Astrocyte (in vitro differentiated cells and primary cell): ENCODE measurements at places on chromosomes 7 and 10. TPM values are rescaled to one million over a fixed set of nuclear protein-coding genes. Genes with fewer than 3 reads are reported as not detected.

DNA sequence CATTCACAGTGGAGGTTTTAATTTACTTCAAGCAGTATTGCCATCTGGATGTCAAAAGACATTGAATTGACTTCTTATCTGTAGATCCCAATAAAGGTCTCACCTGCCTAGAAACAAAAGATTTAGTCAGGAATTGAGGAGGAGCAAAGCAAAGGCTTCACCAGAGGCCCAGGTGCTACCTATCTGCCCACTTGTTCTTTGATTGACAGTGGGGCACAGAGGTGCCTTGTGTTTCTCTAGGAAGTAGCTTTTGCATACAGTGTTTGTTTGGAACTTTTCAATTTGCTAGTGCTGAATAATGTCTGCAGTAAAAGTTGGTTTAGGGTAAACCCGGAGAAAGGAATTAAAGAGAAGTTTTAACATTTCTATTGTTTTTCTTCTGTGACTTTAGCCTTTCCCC is 40.4 kb downstream of the AUTS2 start:
- no peak overlapping the region for H3K4me3 ChIP-seq
- no peaks in the 10 kb centered on the region for H3K27me3 ChIP-seq
- peaks cover 4% of the 10 kb centered on the region for H3K4me1 ChIP-seq
- no peak for DNase-seq
- no peaks in the 10 kb centered on the region for H3K36me3 ChIP-seq

- peak; percentile 82 for DNase-seq
- no peaks in the 10 kb centered on the region for H3K36me3 ChIP-seq
- H3K27ac ChIP-seq, result peak overlapping the region; percentile 35
- H3K4me1 ChIP-seq, result peaks cover 34% of the 10 kb centered on the region
- H3K27me3 ChIP-seq, result no peaks in the 10 kb centered on the region
Measured at GRCh38 chr10:5589661-5590511, 65.1 kb downstream of the CALML3 start.

GRCh38 chr7:27151341-27151930 is 947 bp downstream of the HOXA3 start:
- no peak for DNase-seq
- peak overlapping the region; percentile 37 for H3K4me3 ChIP-seq
- H3K27ac ChIP-seq, result no peak overlapping the region
- no peaks in the 10 kb centered on the region for H3K36me3 ChIP-seq

GRCh38 chr10:72316386-72316700 is 38.4 kb downstream of the DNAJB12 start:
- no peak overlapping the region for H3K4me3 ChIP-seq
- no peaks in the 10 kb centered on the region for H3K27me3 ChIP-seq
- no peaks in the 10 kb centered on the region for H3K36me3 ChIP-seq
- no peak overlapping the region for H3K27ac ChIP-seq
- DNase-seq, result no peak

- no peak overlapping the region for H3K4me3 ChIP-seq
- no peaks in the 10 kb centered on the region for H3K27me3 ChIP-seq
- H3K4me1 ChIP-seq, result no peaks in the 10 kb centered on the region
- no peaks in the 10 kb centered on the region for H3K36me3 ChIP-seq
- DNase-seq, result no peak
Measured at GRCh38 chr10:81564143-81564542, 310.9 kb upstream of the NRG3 start.

GRCh38 chr7:133904776-133905175 is 222.4 kb upstream of the LRGUK start:
- no peak overlapping the region for H3K27ac ChIP-seq
- no peak overlapping the region for H3K4me3 ChIP-seq
- H3K4me1 ChIP-seq, result no peaks in the 10 kb centered on the region
- H3K27me3 ChIP-seq, result no peaks in the 10 kb centered on the region
- no peaks in the 10 kb centered on the region for H3K36me3 ChIP-seq

DNA sequence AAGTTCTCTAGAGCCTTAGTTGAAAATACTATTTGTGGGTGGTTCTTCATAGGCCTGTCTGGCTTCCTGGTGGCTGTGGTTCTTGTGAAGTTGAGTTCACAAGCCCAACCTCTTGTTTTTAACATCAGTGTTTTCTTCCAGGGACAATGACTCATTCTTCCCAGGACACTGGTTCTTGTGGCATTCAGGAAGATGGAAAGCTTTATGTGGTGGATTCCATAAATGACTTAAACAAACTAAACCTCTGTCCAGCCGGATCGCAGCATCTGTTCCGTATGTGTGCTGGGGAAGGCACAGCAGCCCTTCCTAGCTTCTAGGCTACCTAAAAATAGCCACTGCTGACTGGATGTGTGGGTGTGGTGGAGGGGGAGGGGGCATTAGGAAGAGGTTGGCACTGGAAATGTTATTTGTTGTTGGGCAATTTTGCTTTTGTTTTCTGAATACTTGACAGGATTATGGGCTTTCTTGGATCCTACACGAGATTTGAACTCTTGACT is 3.9 kb downstream of the LSMEM1 start:
- no peaks in the 10 kb centered on the region for H3K27me3 ChIP-seq
- peaks cover 38% of the 10 kb centered on the region for H3K4me1 ChIP-seq
- H3K4me3 ChIP-seq, result no peak overlapping the region
- no peaks in the 10 kb centered on the region for H3K36me3 ChIP-seq
- DNase-seq, result peak; percentile 97
- peak overlapping the region; percentile 49 for H3K27ac ChIP-seq

DNA sequence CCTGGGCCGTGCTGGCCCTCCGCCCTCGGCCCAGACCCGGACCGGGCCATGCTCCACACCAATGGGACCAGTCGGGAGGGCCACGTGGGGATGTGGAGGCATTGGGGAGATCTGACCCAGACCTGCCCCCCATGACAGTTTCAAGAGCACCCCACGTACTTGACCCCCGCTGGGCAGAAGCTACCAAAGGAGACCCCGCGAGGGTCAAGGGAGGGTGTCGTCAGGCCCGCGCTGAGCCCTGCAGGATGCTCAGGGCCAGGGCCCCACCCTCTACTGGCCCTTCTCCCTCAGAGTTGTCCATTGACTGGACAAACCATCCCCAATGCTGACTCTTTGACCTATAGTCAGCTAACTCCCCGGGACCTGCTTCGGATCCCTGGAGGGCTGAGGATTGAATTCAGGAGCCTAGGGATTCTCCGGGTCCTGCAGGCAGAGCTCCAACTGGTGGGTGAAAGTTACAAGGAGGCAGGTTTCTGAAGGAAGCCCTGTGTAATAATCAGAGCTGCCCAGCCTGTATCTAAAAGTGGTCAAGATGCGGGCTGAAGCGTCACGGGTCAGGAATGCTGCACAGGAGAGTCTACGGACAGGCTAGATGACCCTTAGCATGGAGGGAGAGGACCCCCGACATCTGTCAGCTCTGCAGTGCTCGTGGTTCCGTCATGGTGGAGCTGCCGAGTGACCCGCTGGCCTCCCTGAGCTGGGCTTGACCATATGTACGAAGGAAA is 498 bp upstream of the CALHM2 start:
- no peaks in the 10 kb centered on the region for H3K36me3 ChIP-seq
- no peak overlapping the region for H3K27ac ChIP-seq
- no peaks in the 10 kb centered on the region for H3K27me3 ChIP-seq
- no peak for DNase-seq
- H3K4me1 ChIP-seq, result peaks cover 27% of the 10 kb centered on the region
- peak overlapping the region; percentile 44 for H3K4me3 ChIP-seq

- DNase-seq, result no peak
- H3K36me3 ChIP-seq, result no peaks in the 10 kb centered on the region
- peaks cover 4% of the 10 kb centered on the region for H3K27me3 ChIP-seq
- H3K4me3 ChIP-seq, result no peak overlapping the region
- no peaks in the 10 kb centered on the region for H3K4me1 ChIP-seq
Measured at GRCh38 chr10:30573721-30574431, 55.7 kb downstream of the LYZL2 start.

- H3K36me3 ChIP-seq, result no peaks in the 10 kb centered on the region
- no peak for DNase-seq
- H3K27me3 ChIP-seq, result no peaks in the 10 kb centered on the region
- H3K4me1 ChIP-seq, result no peaks in the 10 kb centered on the region
Measured at GRCh38 chr10:96789571-96790108, 42.5 kb upstream of the LCOR start.

DNA sequence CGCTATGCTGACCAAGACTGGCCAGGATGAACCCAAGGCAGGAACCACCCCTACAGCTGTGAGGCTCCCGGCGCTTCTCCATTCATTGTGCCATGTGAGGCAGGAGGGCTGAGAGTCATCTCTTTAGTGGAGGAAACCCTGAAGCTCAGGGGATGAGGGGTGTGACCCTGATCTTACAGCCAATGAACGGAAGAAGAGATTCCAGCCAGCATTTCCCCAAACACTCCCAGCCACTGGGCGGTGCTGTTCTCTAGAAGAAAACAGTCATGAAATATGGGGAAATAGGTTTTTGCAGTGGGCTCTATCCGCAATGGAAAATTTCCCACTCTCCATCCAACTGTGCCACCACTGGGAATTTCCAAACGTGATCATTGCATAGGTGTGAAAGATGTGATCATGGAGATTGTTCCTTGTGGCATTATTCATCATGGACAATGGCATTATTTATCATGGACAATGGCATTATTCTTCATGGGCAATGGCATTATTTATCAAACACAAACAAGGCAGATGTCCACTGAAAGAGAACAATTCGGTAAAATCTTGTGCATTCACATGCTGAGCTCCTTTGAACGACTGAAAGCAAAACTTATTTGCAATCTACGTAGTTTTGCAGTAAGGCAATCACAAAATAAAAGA is 14.0 kb upstream of the SLC18A2 start:
- H3K36me3 ChIP-seq, result no peaks in the 10 kb centered on the region
- H3K27ac ChIP-seq, result no peak overlapping the region
- peaks cover 2% of the 10 kb centered on the region for H3K4me1 ChIP-seq
- DNase-seq, result no peak
- H3K4me3 ChIP-seq, result no peak overlapping the region
- H3K27me3 ChIP-seq, result peaks cover 11% of the 10 kb centered on the region

- no peaks in the 10 kb centered on the region for H3K36me3 ChIP-seq
- no peak overlapping the region for H3K4me3 ChIP-seq
- DNase-seq, result peak; percentile 85
- H3K4me1 ChIP-seq, result peaks cover 2% of the 10 kb centered on the region
Measured at GRCh38 chr10:21329995-21330627, 195.4 kb downstream of the SKIDA1 start.

GRCh38 chr10:102476466-102477141 is 25.3 kb upstream of the C10orf95 start:
- no peaks in the 10 kb centered on the region for H3K27me3 ChIP-seq
- no peak for DNase-seq
- peaks cover 13% of the 10 kb centered on the region for H3K36me3 ChIP-seq
- H3K4me1 ChIP-seq, result no peaks in the 10 kb centered on the region
- H3K27ac ChIP-seq, result no peak overlapping the region

DNA sequence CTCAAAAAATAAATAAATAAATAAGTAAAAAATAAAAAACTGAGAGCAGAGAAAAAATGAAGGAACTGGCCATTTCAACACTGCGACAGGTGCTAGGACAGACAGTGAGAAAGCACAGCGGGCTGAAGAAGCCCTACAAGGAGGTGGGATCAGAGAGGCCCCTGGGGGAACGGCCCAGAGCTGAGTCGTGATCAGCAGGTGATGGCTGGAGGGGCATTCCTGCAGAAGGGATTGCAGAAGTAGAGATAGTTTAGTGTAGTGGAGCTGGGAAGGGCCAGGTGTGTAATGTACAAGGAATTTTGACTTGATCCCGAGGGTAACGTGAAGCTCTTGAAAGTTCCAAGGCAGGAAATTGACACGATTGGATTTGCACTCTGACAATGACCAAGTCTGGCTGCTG is 112.1 kb downstream of the CUL2 start:
- H3K4me1 ChIP-seq, result no peaks in the 10 kb centered on the region
- H3K27ac ChIP-seq, result no peak overlapping the region
- peaks cover 2% of the 10 kb centered on the region for H3K27me3 ChIP-seq
- H3K36me3 ChIP-seq, result no peaks in the 10 kb centered on the region
- no peak for DNase-seq

DNA sequence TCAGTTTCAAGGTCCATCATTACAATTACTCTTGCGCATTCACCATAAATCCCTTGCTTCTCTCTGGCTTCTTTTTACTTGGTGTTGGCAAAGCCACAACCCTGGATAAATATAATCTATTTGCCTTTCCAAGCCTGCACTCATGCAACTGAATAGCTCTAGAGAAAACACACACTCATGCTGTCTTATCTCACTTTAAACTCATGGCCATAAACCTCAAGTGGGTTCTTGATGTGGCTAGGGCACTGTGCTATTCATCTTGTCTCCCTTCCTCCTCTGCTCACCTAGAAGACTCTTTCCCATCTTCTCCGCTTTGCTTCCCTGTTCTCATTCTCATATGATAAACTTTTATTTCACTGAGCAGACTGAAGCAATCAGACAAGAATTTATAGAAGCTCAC is 165.4 kb upstream of the MTPN start:
- no peaks in the 10 kb centered on the region for H3K4me1 ChIP-seq
- no peak overlapping the region for H3K4me3 ChIP-seq
- H3K36me3 ChIP-seq, result no peaks in the 10 kb centered on the region
- H3K27me3 ChIP-seq, result no peaks in the 10 kb centered on the region
- DNase-seq, result no peak

- H3K36me3 ChIP-seq, result no peaks in the 10 kb centered on the region
- no peak overlapping the region for H3K27ac ChIP-seq
- DNase-seq, result peak; percentile 31
- no peaks in the 10 kb centered on the region for H3K4me1 ChIP-seq
- no peaks in the 10 kb centered on the region for H3K27me3 ChIP-seq
- no peak overlapping the region for H3K4me3 ChIP-seq
Measured at GRCh38 chr10:22702348-22702747, 12.0 kb downstream of the PIP4K2A start.

DNA sequence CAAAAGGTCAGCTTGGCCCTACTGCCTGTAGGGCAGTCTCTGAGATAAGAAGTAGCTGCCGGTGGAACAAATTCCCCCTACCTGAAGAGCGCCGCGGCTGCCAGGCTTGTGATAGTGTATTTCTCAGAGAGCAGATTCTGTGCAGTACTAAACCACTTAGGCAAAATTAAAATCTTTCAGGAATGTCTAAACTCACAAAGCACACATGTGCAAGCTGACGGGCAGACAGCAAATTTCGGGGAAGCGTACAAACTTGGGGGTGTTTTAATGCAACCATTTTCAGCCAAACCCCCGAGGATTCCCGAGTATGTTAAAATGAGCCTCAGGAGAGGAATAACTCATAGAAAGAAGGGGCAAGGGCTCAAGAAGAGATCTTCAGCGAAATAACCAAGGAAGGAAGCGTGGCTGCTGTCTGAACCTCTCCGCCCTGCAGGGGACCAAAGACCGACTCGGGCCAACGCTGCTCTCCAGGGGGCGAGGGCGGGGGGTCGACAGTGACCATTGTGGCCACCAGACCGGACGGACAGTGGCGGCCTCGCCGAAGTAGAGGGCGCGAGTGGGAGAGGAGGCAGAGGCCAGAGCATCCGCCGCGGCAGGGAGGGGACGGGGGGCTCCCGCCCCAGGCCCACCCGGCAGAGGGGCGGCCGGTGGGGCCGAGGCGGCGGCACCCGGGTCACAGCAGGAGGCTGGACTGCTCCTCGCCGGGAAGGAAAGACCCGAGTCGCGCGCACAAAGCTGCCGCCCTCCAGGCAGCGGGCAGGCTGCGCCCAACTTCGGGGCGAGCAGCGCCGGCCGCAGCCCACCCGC is 819 bp downstream of the HYCC1 start:
- H3K36me3 ChIP-seq, result no peaks in the 10 kb centered on the region
- H3K27me3 ChIP-seq, result no peaks in the 10 kb centered on the region
- DNase-seq, result no peak
- H3K4me1 ChIP-seq, result no peaks in the 10 kb centered on the region

- no peaks in the 10 kb centered on the region for H3K36me3 ChIP-seq
- peak overlapping the region; percentile 40 for H3K4me3 ChIP-seq
- peaks cover 4% of the 10 kb centered on the region for H3K27me3 ChIP-seq
- peak overlapping the region; percentile 32 for H3K27ac ChIP-seq
Measured at GRCh38 chr10:15439341-15439842, 68.3 kb upstream of the FAM171A1 start.

SKAP2 gene
- total RNA-seq, result 10.1 and 17.3 TPM in 2 replicates

PLEKHS1 gene
- total RNA-seq, result not detected in 2 replicates

TUBGCP2 gene
- 56.2 and 57.8 TPM in 2 replicates for total RNA-seq

POLR2J2 gene
- 3.1 and 3.6 TPM in 2 replicates for total RNA-seq

TDRD1 gene
- not detected in 2 replicates for total RNA-seq

TMEM213 gene
- total RNA-seq, result not detected in 2 replicates

MMP21 gene
- not detected in 2 replicates for total RNA-seq

IRF5 gene
- 0.36 TPM in 1 of 2 replicates, not detected in the other for total RNA-seq

CALML5 gene
- total RNA-seq, result not detected in 2 replicates

SPDYE3 gene
- total RNA-seq, result not detected in 2 replicates
